Activated T-cell treated with anti-CD3 and anti-CD28 coated beads, Interleukin-2, amount 50 U/mL, for 24 hours (primary cell): ENCODE measurements at places on chromosomes 5 and 9.

DNA sequence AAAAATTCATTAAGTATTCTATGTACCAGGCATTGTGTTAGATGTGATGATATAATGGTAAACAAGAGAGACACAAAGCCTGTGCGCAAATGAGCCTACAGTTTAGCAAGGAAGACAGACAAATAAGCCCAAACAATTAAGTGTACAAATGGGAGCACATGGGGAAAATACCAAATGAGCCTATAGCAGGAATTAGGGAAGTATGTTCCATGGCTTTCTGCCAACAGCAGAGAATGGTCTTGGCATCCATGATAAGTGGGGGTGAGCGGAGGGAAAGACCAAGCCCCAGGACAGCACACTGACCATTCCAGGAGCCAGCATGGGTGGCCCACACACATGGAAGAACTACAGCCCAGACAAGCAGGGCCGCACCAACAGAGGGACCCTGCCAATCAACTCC lies 369.7 kb downstream of the DEPDC1B start:
- DNase-seq = no peak

DNA sequence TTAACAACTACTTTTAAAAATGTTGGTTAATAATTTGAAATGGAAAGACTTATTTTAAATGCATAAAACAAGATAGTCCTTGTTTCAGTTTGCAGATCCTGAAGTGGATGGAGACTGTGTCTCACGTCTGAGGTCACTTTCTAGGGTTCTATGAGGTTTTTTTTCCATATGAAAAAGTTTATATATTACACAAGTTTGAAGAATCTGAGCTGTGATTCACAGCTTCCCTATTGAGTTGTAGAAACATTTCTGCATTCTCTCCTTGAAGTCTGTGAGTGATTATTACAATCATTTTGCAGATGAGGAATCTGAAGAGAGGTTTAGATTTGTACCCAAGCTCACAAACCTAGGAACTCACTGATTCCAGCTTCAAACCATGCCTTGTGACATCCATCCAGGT lies 442.5 kb upstream of the KLF4 start:
- no peak for DNase-seq

DNA sequence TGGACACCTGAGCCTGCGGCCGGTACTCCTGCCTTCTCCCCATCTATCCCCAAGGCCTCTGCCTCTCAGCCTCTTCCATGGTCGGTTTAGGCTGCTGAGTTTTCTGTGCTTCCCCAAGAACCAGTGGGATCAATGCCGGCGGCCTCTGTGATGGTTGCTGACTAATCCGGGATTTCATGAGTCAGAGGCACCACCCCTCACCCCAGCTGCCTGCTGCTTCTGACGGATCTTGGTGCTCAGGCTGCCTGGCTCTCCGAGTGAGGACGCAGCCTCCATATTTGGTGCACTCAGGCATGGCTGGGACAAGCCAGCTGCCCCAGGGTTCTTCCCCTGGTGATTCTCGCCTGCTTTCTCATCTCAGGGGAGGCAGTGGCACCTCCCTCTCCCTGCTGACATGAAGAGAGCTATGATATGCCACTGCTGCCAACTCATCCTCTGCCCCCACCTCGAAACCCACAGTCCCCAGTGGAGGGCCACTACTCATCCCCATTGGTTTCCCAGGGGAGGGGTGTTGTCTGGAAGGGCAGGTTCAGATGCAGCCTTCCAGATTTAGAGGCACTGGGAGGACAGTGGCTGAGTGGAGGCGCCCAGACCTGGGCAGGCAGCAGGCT lies 3.3 kb upstream of the MAN1B1 start:
- no peak for DNase-seq

DNA sequence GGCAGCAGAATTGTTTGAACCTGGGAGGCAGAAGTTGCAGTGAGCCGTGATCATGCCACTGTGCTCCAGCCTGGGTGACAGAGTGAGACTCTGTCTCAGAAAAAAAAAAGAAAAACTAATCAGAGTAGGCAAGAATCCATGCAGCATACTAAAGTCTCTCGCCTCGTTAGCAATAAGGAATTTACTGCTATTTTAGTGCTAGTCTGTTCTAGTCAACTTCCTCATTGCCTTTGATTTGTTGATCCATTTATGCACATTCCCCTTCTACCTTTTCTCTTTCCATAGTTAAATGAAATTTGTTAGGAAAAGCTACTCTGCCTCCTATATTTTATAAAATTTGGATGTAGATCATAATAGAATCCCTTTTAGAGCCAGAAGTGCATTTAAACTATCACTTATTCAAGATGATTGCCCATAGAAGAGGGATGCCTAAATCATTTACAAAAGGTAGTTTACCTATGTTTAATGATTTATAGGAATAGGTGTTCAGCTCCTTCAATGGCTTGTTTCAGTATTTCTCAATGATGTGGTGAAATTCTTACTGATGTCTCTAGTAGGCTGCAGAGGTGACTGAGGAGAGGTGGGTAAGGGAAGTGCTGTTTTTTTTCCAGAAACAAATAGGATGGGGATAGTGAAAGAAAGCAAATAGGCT lies 1.9 kb downstream of the LRRC19 start:
- DNase-seq = no peak

DNA sequence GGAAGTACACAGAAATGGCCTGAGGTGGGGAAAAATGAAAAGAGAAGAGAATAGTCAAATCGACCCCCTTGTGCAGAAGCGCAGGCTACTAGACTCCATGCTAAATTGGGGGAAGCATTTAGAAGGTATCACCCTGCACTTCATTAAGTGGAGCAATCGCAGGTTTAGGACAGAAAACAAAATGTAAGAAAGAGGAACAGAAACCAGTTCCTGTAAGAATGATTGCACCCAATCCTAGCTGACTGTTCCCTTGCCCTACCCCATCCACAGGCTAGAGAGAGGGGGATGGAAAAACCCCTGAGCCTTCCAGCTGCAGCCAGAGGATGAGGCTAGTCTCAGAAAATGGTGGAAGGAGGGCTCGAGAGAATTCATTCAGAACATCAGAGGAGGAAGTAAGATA lies 23.9 kb upstream of the PPP1R2B start:
- DNase-seq = no peak

- no peak for DNase-seq
These were observed 8.1 kb upstream of the MINAR2 start for GRCh38 chr5:129739773-129740172.

DNA sequence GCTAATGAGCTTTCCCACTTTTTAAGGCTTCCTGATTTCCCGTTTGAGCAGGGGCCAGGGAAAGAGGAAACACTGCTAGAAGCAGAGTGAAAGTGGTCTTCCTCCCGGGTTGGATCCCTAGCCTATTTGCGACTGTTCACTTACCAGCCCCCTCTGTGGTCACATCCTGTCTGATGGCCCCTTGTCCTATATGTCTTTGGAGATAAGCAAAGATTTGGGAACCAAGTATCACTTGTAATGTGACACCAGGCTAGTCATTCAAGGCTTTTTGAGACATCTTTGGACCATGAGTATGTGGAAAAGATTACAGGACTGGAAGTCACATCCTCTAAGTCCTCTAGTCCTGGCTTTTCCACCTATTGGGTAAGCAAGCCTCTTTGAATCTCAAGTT lies 6.1 kb downstream of the DNAJB5 start:
- no peak for DNase-seq

GRCh38 chr9:80175286-80176150 lies 603.8 kb downstream of the TLE4 start:
- no peak for DNase-seq

DNA sequence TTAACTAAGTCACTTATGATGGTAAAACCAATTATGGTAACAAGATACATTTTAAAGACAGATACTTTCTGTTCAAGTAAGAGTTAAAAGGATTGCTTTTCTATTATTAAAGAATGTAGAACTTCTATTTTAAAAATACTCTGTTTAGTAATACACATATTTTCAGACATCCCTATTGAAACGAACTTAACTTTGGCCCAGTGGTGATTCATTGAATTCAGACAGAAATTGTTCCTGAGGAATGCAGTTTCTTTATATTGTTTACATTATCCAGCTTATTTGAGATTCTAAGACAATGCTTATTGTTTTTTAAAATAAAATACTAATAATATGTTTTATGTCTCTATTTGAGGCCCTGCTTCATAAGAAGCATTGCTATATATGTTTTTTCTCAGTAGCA lies 816.4 kb downstream of the SEMA5A start:
- DNase-seq = no peak

GRCh38 chr5:114192108-114192507 lies 169.8 kb upstream of the KCNN2 start:
- no peak for DNase-seq

DNA sequence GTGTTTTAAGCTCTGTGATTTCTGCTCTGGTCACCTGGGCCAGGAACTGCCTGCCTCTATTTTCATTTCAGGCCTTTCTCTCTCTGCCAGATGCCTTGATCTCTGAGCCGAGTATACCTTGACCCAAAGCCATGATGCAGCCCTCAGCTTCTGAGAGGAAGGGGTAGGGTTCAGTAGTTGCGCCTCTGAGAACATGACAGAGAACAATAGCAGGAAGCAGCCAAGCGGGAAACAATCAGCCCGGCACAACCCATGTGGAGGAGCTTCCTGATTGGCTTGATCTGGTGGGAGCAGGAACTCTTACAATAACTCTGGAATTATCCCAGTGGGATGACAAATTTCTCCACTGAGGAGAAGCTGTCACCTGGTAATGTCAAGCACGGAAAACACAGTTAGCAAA lies 127.4 kb downstream of the PALM2AKAP2 start:
- DNase-seq = no peak
